Smooth muscle cell of the pulmonary artery (primary cell): ENCODE measurements at places on chromosomes 6 and 20. TPM values are rescaled to one million over a fixed set of nuclear protein-coding genes. Genes with fewer than 3 reads are reported as not detected.

The PDYN gene
- not detected in 2 replicates for total RNA-seq

The TMEM200A gene
- total RNA-seq, result 134 and 167 TPM in 2 replicates

The GSTA3 gene
- not detected in 2 replicates for total RNA-seq

The ACTR5 gene
- total RNA-seq, result 5.2 and 5.5 TPM in 2 replicates

The LPA gene
- total RNA-seq, result not detected in 2 replicates

The TTBK1 gene
- total RNA-seq, result 0.07 TPM in 1 of 2 replicates, not detected in the other

The BTN1A1 gene
- not detected in 2 replicates for total RNA-seq
